ENCODE measurements at places on chromosomes 3 and 15. TPM values are rescaled to one million over a fixed set of nuclear protein-coding genes. Genes with fewer than 3 reads are reported as not detected.

GRCh38 chr15:95684693-95685115 lies 645.8 kb upstream of the NR2F2 start:
- no peak overlapping the region for H3K4me3 ChIP-seq
- no peak for DNase-seq
- no peaks in the 10 kb centered on the region for H3K27me3 ChIP-seq
- H3K4me1 ChIP-seq = no peaks in the 10 kb centered on the region

DNA sequence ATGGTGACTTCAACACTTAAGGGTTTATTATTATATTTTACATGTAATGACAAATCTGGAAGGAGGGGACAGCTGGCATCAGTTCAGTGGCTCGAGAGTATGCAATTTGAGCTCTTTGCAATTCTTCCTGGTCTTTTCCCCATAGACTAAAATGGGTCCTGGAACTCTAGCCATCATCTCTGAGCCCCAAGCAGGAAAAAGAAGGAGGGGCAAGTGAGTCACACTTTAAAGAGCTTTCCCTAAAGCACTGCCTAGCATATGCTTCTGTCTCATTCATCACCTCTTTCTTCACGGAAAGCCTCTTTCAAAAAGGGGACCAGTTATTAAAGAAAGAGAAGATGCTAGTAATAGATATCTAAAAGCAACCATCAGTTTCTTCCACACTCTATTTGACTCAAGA lies 466.3 kb downstream of the ZIC1 start:
- no peak overlapping the region for H3K27ac ChIP-seq
- no peak for DNase-seq
- no peaks in the 10 kb centered on the region for H3K36me3 ChIP-seq
- no peaks in the 10 kb centered on the region for H3K4me1 ChIP-seq
- H3K27me3 ChIP-seq = no peaks in the 10 kb centered on the region

- H3K36me3 ChIP-seq = no peaks in the 10 kb centered on the region
- no peak overlapping the region for H3K27ac ChIP-seq
- no peaks in the 10 kb centered on the region for H3K4me1 ChIP-seq
- no peaks in the 10 kb centered on the region for H3K27me3 ChIP-seq
- DNase-seq = no peak
Observed at GRCh38 chr3:117692416-117692995, 982.9 kb downstream of the TUSC7 start.

- no peak for DNase-seq
- H3K4me3 ChIP-seq = no peak overlapping the region
- no peaks in the 10 kb centered on the region for H3K4me1 ChIP-seq
- H3K27me3 ChIP-seq = no peaks in the 10 kb centered on the region
Observed at GRCh38 chr3:150956376-150956775, 16.2 kb downstream of the CLRN1 start.

- H3K27ac ChIP-seq = peak overlapping the region; percentile 82
- H3K36me3 ChIP-seq = no peaks in the 10 kb centered on the region
- H3K27me3 ChIP-seq = no peaks in the 10 kb centered on the region
- DNase-seq = no peak
- peaks cover 19% of the 10 kb centered on the region for H3K4me1 ChIP-seq
- H3K4me3 ChIP-seq = peak overlapping the region; percentile 45
Observed at GRCh38 chr3:133506215-133506901, 67.1 kb upstream of the CDV3 start.

GRCh38 chr3:128416578-128417211 lies 50.0 kb downstream of the DNAJB8 start:
- no peak for DNase-seq
- no peak overlapping the region for H3K27ac ChIP-seq
- no peak overlapping the region for H3K4me3 ChIP-seq
- H3K36me3 ChIP-seq = no peaks in the 10 kb centered on the region
- no peaks in the 10 kb centered on the region for H3K27me3 ChIP-seq
- H3K4me1 ChIP-seq = no peaks in the 10 kb centered on the region

DNA sequence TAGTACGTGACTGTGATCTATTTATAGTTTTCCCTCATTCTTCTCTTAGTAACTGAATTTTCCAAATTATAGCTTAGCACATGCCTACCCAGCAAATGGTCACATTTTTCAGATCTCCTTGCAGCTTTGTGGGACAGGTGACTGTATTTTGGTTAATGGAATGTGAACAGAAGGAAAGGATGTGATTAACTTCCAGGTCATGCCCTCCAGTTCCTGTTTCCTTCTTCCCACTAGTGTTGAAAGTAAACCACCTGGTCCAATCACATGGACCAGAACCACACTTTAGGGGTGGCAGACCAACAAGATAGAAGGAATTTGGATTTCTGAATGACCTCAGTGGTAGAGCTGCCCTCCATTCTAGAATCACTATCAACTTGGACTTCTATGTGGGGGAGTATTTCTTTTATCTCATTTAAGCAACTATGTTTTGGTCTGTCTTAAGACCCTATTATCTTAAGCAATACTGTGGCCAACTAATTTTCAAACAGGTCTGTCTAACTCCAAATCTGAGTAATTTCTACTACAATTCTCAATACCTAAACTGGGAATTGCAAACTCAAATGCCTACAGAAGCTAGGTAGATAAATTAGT lies 76.0 kb upstream of the TSC22D2 start:
- H3K27ac ChIP-seq = no peak overlapping the region
- H3K27me3 ChIP-seq = no peaks in the 10 kb centered on the region
- no peaks in the 10 kb centered on the region for H3K36me3 ChIP-seq
- H3K4me3 ChIP-seq = no peak overlapping the region
- no peak for DNase-seq
- no peaks in the 10 kb centered on the region for H3K4me1 ChIP-seq

DNA sequence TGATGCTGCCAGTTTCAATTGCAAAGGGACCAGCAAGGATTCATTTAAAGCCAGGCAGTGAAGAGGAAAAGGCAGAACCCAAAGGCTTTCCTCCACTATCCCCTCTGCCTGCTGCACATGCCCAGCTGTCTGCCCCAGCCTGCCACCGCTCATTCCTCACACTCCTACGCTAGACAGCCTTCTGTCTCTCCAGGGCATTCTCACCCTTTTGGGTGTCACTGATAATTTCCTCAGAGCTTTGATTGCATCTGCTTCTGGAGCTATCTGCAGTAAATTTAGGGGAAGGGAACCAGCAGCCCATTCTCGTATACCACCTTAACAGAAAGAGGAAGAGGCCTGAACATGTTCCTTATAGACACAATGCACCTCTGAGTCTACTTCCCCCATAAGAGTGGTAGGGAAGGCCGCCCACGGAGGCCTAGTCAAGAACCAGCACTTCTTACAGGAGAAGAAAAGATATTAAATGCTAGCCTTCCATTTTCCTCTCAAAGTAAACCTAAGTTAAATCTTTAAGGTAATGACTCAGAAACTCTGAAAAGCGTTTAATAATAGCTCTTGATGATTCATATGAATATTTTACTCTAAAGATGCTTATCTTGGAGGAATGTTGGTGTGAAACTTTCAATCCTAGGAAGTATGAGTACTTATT lies 20.9 kb downstream of the NUDT16 start:
- no peak overlapping the region for H3K4me3 ChIP-seq
- H3K4me1 ChIP-seq = peaks cover 4% of the 10 kb centered on the region
- H3K27ac ChIP-seq = no peak overlapping the region
- no peak for DNase-seq

DNA sequence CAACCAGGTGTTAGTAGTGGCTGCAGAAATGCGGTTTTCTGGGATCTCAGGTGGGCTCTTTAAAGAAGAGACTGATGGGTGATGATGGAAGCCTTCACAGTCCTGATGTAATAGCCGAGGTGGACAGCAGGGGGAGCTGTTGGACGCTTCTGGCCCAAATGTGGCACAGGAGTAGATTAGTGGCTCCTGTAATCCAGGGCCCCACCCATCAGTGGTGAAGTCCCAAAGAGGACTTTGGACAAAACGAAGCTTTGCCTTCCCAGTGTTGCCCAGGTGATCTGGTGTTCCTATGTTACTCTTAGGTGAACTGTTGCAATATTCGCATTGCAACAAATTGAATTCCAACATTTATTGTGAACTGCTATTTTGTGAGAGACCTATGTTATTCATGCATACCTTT lies 31.8 kb upstream of the MYZAP start:
- H3K4me1 ChIP-seq = peaks cover 13% of the 10 kb centered on the region
- no peak overlapping the region for H3K4me3 ChIP-seq
- no peaks in the 10 kb centered on the region for H3K27me3 ChIP-seq
- H3K27ac ChIP-seq = no peak overlapping the region

GRCh38 chr3:130857336-130858026 lies 36.4 kb upstream of the ATP2C1 start:
- no peaks in the 10 kb centered on the region for H3K27me3 ChIP-seq
- no peaks in the 10 kb centered on the region for H3K36me3 ChIP-seq
- H3K27ac ChIP-seq = no peak overlapping the region
- H3K4me1 ChIP-seq = no peaks in the 10 kb centered on the region
- DNase-seq = no peak
- no peak overlapping the region for H3K4me3 ChIP-seq

DNA sequence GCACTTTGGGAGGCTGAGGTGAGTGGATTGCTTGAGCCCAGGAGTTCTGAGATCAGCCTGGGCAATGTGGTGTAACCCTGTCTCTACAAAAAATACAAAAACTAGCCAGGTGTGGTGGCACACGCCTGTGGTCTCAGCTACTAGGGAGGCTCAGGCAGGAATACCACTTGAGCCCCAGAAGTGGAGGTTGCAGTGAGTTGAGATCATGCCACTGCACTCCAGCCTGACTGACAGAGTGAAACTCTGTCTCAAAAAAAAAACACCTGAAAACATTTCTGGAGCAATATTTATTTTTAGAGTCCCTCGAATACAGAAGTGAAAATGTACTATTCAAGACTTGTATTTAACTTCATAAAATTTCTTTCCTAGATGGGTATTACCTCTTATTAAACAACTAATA lies 4.6 kb downstream of the SPCS1 start:
- H3K36me3 ChIP-seq = peaks cover 19% of the 10 kb centered on the region
- no peak for DNase-seq
- H3K27me3 ChIP-seq = no peaks in the 10 kb centered on the region

DNA sequence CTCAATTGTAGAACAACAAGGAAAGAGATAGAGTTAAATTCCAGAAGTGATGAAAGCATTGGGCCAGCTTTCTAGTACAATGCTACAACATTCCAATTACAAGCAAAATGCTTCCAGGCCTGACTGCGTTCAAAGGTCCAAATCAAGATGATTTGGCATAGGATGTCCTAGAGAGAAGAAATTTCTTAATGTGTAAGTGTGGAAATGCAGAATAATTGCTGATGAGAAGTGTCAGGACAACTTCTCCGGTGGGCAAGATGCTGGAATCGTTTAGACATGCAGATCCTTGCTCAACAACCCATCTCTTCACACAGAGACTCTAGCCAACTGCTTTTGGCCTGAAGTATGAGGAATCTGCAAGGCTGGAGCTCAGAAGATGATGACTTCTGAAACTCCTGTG lies 71.1 kb upstream of the PDZRN3 start:
- no peak overlapping the region for H3K4me3 ChIP-seq
- H3K27me3 ChIP-seq = no peaks in the 10 kb centered on the region
- H3K4me1 ChIP-seq = no peaks in the 10 kb centered on the region
- H3K36me3 ChIP-seq = no peaks in the 10 kb centered on the region
- H3K27ac ChIP-seq = no peak overlapping the region

DNA sequence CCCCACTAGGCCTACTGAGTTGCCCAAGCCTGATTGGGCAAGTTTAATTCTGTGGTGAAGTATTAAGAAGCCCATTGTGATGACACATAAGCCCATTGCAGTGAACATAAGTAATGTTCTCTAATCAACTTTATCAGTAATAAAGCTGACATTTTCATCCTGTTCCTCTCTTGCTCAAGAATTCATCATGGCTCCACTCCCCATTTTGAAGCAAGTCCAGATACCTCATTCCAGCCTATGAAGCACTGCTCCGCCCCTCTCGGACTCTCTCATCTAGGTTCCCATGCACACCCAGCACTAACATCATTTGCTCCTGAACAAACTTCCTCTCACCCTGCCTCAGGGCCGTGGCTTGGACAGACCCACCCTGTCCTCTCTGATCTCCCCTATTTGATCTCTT lies 10.5 kb downstream of the SHF start:
- H3K4me3 ChIP-seq = no peak overlapping the region
- H3K4me1 ChIP-seq = no peaks in the 10 kb centered on the region
- DNase-seq = peak; percentile 9
- no peaks in the 10 kb centered on the region for H3K36me3 ChIP-seq
- H3K27me3 ChIP-seq = no peaks in the 10 kb centered on the region

GRCh38 chr15:70339571-70340493 lies 242.1 kb upstream of the TLE3 start:
- H3K27ac ChIP-seq = no peak overlapping the region
- H3K36me3 ChIP-seq = no peaks in the 10 kb centered on the region
- no peak for DNase-seq
- H3K4me1 ChIP-seq = peaks cover 7% of the 10 kb centered on the region
- H3K27me3 ChIP-seq = no peaks in the 10 kb centered on the region
- H3K4me3 ChIP-seq = no peak overlapping the region

DNA sequence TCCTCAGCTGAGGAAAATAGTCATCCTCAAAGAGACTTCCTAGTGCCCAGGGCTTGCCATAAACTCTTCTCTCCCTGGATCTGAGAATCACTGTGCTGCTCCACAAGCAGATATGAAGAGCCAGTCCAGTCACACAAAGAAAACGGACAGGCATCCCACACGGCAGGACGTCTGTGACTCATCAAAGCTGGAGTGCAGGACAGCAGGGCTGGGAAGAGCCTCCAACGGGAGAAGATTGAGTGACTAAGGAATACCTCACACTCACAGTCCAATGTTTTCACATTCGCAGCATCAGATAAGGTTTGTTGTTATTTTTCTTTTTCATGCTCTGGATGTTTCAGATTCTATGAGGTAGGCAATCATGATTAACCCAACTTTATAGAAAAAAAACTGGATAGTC lies 57.8 kb downstream of the NEK10 start:
- no peak overlapping the region for H3K27ac ChIP-seq
- H3K4me1 ChIP-seq = peaks cover 3% of the 10 kb centered on the region
- no peak overlapping the region for H3K4me3 ChIP-seq
- H3K36me3 ChIP-seq = no peaks in the 10 kb centered on the region

DNA sequence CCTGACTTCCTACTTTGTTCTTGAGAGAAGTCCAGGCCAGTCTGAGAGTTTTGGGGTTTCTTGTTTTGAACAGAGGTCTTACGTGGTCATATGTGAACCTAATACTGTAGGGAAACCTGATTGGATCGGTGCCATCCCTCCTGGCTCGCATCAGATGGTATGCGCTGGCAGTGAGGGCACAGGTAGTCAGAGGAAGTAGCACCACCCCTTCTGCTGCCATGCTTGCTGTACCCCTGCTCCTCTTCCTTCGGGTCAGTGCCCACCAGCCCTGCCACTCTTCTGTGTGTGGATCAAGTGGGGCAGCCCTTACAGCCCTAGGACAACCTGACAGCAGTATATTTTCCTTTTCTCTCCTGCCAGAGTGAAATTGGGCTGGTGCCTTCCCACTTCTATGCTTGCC lies 39.7 kb downstream of the CHCHD6 start:
- H3K4me1 ChIP-seq = peaks cover 7% of the 10 kb centered on the region
- DNase-seq = no peak
- no peaks in the 10 kb centered on the region for H3K36me3 ChIP-seq
- H3K27ac ChIP-seq = no peak overlapping the region

GRCh38 chr3:152230370-152230769 lies 38.4 kb upstream of the MBNL1 start:
- H3K4me3 ChIP-seq = no peak overlapping the region
- DNase-seq = no peak
- no peaks in the 10 kb centered on the region for H3K36me3 ChIP-seq
- no peaks in the 10 kb centered on the region for H3K4me1 ChIP-seq
- no peak overlapping the region for H3K27ac ChIP-seq
- H3K27me3 ChIP-seq = no peaks in the 10 kb centered on the region

The ABCC5 gene
- total RNA-seq = 44.4 TPM

The THSD4 gene
- 2.6 TPM for total RNA-seq

The LMCD1 gene
- 203 TPM for total RNA-seq

The INKA1 gene
- 7.4 TPM for total RNA-seq

The ALDH1A2 gene
- total RNA-seq = 4.3 TPM

Data from spleen (tissue), 13 donors.